Bronchial epithelial cell (primary cell): ENCODE measurements at places on chromosomes 11 and 22. TPM values are rescaled to one million over a fixed set of nuclear protein-coding genes. Genes with fewer than 3 reads are reported as not detected.
A peak's percentile ranks its signal among the peaks of the same experiment; 100 is the strongest.

DNA sequence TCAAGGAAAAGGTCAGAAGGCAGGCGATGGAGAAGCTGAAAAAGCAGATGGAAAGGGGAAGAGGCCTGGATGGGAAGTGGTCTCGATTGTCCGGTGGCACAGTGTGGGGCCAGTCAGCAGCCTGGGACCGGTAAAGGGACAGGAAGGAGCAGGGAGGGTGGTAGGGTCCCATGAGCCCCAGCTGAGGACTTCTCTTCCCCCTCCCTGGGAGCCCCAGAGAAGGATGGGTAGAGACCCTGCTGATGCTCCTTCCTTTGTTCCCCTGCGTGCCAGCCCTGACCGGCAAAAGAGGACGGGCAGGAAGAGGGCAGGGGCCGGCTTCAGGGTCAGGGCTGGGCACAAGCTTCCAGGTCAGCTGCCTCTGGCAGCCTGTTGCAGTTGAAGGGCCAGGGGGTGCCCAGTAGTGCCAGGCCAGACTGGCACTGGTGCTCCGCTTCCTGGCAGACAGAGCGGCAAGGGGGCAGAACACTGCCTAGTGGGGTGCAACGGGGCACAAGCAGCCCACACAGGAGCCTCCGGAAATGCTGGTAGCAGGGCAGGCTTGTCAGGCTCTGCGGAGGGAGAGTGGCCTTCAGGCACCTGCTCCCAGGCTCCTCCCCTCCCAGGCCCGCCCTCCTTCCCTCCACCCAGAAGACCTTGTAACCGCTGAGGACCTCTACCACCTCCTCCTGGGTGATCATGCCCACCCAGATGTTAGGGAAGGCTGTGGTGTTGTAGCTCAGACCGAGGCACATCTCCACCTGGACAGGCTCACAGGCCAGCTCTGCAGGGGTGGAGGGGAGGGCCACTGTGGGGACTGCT is 739 bp upstream of the C1QTNF5 start:
- DNase-seq: no peak

GRCh38 chr22:37618674-37619073 is 10.0 kb downstream of the GGA1 start:
- no peak for DNase-seq

- DNase-seq: no peak
Measured at GRCh38 chr22:19612866-19613572, 88.8 kb upstream of the CLDN5 start.

GRCh38 chr11:63884196-63884932 is 32.6 kb downstream of the RCOR2 start:
- no peak for DNase-seq

DNA sequence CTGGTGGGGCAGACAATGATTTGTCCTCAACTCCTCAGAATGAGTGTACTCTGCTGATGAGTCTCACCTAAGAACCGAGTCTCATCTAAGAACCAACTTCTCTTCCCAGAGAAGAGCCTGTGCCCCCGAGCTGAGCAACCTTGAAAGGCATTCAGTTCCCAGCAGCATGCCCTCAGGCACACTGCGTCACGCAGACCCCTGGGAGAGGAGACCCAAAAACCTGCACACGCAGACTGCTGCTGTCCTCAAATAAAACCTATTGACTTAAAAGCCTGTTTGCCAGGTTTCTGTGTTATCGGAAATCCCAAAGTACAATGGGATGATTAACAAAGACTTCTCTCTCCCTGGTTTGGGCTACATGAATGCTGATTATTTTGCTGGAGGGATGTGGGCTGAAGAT is 121.2 kb downstream of the C11orf58 start:
- DNase-seq: no peak

Gene EXPH5
- total RNA-seq: 7.6 and 22.3 TPM in 2 replicates

GRCh38 chr22:20774882-20775281 is 969 bp downstream of the SERPIND1 start:
- DNase-seq: no peak

DNA sequence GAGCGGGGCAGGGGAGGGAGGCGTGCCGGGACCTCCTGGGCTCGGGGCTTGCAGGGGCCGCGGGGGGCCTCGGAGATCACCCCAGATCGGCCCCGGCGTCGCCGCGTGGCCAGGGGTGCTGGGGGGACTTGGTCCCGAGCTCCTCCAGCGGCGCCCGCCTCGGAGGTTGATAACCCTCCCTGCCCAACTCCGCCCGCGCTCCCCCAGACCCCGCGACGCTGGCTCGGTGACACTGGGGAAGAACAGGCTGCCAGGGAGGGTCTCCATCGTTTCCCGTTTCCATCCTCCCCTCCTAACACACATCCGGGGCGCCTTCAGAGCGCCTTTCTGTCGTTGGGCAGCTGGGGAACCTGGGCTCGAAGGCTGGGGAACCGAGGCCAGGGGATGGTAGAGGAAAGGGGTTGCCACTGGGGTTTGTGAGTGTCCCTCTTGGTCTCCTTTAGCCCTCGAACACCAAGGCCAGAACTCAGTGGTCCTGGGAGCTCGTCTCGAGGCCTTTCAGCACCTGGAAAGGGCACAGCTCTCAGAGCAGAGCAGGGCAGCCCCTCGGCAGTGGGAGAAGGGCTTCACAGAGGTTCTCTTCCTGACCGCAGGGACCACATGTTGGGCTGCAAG is 431 bp downstream of the SLC37A2 start:
- DNase-seq: no peak

- no peak for DNase-seq
Measured at GRCh38 chr11:30665067-30665466, 78.9 kb upstream of the MPPED2 start.

GRCh38 chr11:112744041-112744440 is 217.2 kb upstream of the NCAM1 start:
- DNase-seq: no peak

DNA sequence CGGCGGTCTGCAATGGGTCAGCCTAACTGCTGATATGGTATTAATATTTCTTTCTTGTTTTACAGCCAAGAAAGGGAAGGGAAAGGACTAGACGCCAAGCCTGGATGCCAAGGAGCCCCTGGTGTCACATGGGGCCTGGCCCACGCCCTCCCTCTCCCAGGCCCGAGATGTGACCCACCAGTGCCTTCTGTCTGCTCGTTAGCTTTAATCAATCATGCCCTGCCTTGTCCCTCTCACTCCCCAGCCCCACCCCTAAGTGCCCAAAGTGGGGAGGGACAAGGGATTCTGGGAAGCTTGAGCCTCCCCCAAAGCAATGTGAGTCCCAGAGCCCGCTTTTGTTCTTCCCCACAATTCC is 1.9 kb downstream of the MDK start:
- DNase-seq: no peak

Gene SLC25A45
- 0.26 and 0.77 TPM in 2 replicates for total RNA-seq

DNA sequence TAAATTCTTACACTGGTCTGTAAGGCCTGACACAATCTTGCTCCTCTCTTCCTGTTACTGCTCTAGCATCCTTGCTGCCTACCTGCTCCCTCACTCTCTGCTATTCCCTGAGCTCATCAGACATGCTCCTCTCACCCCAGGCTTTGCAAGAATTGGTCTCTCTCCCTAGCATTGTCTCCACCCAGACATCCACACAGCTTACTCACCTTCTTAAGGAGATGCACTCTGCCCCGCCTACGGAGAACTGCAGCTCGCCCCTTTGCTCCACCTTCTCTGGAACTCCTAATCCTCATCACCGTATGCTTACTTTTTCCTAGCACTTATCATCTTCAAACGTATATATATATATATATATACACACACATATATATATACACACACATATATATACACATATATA is 23.3 kb upstream of the TMPRSS5 start:
- DNase-seq: peak; percentile 51

DNA sequence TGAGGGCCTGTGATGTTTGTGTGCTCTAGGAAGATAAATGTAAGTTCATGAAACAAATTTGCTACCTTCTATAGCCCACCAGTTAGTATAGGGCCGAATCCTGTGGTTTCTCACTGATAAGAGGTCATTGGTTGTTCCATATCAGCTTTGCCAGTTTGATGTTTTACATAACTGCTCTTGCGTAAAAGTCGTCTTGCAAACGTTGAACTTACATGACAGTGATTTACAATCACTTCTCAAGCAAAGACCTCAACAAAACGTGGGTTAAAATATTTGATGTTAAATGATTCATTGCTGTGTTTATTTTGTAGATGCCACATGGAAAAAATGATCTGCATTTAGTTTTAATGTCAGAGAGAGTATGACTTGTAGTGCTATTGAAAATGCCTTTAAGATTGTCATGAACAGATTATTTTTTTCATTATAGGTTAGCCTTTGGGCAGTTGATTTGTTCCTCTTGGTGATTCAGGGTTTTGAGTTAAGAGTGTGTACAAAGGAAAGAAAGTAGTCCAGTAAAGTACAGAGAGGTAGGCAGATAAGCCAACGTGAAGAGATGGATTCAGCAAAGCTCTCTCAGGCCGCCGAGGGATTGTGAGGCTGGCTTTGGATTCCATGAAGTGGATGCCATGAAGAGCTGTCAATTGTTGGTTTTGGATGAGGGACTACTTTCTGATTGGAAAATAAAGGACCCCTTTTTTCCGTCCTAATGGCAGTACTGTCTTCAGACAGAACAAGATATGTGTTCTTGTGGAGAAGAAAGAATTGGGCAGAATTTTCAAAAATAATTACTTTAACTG is 2.6 kb downstream of the EWSR1 start:
- peak; percentile 35 for DNase-seq

DNA sequence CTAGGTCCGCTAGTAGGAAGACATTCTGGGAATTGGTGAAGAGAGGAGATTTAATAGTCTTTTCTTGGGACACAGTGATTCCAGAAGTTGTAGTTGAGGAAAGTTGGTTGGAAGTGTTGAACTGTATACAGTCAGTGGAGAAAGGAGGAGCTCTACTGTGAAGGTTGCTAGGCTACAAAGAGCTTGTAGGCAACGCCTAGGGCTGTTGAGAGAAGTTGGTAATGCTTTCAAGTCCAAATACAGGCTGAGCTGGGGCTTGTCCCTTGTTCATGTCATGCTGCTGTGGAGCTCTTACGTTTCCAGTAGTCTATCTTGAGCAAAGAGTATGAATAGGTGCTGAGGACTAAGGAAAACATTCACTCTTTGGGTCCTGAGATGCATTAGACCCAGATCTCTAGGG is 1.1 kb downstream of the TBCEL start:
- peak; percentile 65 for DNase-seq

GRCh38 chr11:59562292-59562691 is 51.0 kb downstream of the OR4D9 start:
- peak; percentile 62 for DNase-seq

DNA sequence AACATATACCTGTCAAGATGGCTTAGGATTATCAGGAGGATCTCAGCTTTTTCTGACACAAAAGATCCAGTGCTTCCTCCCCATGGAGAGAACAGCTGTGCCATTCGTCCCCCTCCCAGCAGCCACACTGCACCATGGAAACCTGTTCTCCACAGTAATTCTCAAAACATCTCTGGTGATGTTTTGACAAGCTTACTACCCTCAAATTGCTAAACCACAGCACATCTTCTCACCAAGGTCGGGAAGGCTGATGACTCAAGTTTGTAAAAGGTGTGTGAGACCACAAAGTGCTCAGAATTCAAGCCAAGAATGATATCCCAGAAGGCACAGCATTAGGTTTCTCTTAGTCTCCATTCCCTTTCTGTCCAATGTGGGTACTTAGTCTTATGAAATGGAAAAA is 3.9 kb upstream of the RAB38 start:
- peak; percentile 99 for DNase-seq

DNA sequence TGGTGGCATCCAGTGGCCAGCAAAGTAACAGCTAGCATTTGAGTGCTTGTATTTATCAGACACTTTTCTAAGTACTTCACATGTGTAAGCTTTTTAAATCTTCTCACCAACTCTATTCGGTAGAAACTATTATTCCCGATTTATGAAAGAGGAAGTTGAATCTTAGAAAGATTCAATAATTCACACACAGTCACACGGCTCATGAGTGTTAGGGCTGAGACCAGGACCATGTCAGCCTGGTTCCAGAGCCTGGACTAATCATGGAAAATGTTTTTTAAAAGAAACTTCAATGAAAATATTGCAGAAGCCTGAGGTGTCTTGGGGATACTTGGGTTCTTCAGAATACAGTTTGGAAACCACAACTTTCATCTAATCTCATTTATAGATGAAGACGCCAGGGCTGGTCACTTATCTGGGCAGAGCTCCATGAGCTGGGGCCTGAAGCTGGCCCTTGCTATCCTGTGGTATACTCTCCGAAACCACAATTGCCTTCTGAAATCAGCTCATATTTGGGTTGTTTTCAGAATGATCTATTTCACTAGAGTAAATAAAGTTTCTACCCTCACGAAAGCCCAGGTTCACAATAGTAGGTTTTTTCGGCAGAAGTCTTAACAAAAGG is 4.3 kb upstream of the CRTAM start:
- DNase-seq: no peak
